ENCODE measurements at places on chromosomes 5 and 9.

GRCh38 chr5:94855543-94855942 is 237.1 kb downstream of the SLF1 start:
- no peak for DNase-seq

- DNase-seq = no peak
These were observed 4.4 kb upstream of the ZNF782 start for GRCh38 chr9:96858670-96859069.

DNA sequence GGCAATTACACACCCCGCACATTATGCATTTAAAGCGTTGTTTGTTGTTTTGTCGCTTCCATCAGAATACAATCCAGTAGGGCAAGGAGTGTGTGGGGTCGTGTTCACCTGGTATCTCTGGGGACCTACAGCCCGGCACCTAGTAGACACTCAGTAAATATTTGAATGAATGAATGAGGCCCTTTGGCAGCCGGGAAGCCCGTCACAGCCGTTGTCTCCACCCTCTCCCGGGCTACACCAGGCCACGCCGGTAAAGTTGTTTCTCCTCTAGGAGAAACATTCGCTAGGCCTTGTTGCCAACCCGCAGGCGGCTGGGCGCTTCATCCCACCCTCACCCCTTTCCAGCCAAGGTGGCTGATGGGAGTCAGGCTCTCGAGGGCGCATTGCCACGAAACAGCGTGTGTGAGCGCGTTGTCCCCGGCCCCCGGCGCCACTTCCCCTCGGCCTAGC is 876 bp upstream of the JAK2 start:
- DNase-seq = no peak

- DNase-seq = no peak
These were observed 85.5 kb downstream of the LNPEP start for GRCh38 chr5:97021416-97021815.

DNA sequence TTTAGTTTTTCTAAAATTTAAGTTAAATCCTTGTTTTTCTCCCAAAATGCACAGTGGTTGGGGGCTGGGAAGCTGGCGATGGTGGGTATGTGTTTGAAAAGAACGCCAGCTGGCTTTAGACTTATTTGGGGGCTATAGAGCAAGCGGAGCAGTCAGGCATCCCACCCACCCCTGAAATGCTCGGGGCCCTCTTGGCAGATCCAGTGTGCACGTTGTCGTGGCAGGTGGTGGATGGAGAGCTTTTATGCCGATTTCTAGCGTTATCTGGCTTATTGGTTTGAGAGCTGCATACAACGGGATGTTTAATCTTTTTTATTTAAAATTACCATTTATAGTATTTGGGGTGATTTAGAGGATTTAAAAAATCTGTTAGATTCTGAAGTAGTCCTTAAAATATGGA is 8.1 kb downstream of the BASP1 start:
- no peak for DNase-seq

Measured in activated T-cell treated with anti-CD3 and anti-CD28 coated beads for 24 hours (primary cell).